ENCODE measurements at places on chromosomes 7 and 10.

- DNase-seq: peak; percentile 86
These were observed 61.4 kb downstream of the ST7 start for GRCh38 chr7:117014673-117015133.

- DNase-seq: no peak
These were observed 115.0 kb downstream of the WDR37 start for GRCh38 chr10:1171182-1171581.

- no peak for DNase-seq
These were observed 640.4 kb downstream of the TYW1 start for GRCh38 chr7:67637023-67637358.

DNA sequence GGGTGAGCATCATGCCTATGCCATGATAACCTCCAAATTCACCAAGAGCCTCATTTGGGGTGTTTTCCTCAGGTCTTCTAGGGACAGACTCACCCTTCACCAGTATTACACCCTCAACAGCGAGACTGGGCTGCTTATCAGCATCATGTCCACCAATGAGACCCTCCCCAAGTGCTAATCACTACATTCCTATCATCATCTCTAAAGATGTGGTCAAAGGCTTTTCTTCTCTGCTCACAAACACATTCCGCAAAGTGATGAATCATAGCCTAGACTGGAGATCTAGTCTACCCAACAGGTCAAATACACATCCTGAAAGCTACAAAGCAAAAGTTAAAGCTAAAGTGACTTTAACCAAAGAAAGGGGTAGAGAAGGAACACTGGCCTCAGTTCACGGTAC lies 75.3 kb upstream of the C7orf33 start:
- no peak for DNase-seq

DNA sequence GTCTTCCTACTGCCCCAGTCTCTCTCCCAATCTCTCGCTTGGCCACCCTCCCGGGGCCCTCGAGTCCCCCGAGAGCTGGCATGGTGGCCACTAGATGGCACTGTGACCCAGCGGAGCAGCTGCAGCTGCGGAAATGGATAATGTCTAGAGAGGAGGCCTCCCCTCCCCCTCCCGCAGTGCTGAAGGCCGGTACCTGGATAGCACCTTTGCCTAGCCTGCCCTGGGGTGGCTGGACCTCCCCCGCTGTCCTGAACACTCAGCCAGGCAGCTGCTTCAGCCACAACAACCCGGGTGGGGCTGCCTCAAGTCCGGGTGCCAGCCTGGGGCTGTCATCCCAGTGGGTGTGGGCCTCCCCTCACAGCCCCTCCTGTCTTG lies 65.2 kb downstream of the GOLGA7B start:
- DNase-seq: peak; percentile 89

GRCh38 chr10:49817845-49818244 lies 55.7 kb upstream of the OGDHL start:
- DNase-seq: no peak

DNA sequence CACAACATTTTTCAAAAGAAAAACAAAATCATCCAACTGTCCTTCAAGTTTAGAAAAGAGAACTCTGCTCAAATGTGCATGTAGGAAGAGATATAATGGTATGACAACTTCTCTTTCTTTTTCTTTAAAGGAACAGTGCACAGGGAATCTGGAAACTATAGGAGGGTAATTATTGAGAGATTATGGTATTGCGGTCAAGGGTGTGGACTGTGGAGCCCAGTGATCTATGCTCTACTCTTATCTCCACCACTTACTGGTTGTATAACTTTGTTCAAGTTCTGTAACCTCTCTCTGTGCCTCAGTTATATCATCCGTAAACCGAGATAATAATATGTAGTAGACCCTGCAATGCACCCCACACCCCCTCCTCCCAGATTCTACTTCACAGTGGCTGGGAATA lies 69.8 kb upstream of the PCGF5 start:
- peak; percentile 86 for DNase-seq

- DNase-seq: no peak
These were observed 38.0 kb upstream of the ACSL5 start for GRCh38 chr10:112335868-112336265.

GRCh38 chr10:130773941-130774340 lies 537.6 kb downstream of the TCERG1L start:
- no peak for DNase-seq

- DNase-seq: no peak
These were observed 52.3 kb downstream of the PARD3 start for GRCh38 chr10:34762603-34763299.

DNA sequence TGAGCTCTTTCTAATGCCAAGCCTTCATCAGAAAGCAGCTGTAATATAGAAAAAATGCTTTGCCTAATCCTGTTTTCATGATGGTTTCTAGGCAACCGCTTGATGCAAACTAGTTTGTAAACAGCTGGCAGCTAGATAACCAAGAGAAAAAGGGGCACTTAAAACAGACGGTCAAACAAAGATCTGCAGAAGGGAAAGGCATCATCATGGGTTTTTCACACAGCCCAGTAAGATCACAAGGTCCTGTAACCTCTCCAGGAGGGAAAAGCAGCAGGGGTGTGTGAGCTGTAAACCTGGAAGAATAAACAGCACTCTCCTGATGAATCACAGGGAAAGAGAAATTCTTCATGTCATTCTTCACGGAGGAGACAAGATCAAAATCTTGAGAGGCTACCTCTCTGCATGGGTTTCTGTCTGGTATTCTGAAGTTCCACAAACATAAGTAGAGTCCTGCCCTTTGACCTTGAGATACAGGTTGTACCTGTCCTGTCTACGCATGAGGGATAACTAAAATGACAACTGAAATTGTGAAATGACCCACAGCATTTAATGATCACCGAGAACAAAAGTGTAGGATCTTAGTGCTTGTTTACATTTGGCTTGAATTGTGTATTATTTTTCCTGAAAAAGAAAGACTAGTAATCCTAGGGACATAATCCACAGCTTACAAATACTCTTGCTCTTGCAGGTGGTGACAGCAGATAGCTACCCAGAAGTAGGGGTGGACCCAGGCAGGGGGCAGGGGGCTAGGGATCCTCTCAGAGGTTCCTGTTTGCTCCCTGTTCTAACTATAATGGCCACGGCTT lies 48.0 kb downstream of the CREB3L2 start:
- peak; percentile 12 for DNase-seq

Measured in OCI-M1 (cell line).